ENCODE measurements at places on chromosomes 13 and 19.

DNA sequence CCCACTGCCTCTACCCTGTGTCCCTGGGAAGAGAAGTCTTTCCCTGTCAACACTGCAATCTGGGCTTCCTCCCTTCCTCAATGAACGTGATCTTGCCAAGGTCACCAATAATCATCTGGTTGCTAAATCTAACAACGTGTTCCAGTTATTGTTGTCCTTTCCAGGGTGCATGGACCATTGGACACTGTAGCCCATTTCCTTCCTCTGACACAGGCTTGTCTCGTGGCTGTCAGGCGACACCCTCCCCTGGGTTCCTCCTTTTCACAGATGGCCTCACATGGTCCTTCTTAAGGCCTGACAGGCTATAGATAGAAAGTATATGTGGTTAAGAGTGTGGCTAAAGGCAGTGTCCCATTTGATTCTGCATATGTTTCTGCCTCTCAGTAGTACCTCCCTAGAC, 67.7 kb upstream of the STARD13 start:
- no peak for DNase-seq

DNA sequence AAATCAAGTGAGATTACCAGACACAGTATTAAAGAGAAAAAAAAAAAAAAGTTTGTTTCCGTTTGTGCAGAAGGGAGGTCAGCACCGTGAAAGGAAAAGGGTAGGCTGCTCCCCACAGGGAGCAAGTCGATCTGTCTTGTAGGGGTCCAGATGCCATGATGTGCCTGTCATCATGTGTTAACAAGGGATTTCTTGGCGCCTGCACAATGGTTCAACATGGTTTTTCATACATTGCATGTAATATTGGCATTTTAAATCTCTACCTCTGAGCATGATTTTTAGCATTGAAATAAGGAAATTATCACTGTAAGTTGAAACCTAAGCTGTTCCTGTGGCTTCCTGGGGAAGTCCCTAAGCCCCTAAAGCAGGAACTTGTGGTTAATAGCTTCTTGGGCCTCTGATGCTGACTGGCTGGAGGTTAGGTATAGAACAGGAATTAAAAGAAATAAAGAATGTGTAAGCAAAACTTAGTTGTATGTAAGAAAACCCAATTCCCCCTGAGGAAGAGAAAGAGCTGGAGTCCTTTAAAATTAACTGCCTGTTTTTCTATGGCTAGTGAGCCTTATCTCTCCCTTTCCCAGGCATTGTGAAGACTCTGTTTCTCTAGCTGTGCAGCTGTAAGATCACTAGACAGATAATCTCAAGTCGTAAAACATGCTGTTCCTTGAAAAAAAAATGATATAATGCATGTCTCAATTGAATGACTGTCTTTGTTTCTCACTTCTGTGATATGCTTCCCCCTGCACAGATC, 7.4 kb upstream of the FCGBP start:
- peak; percentile 59 for DNase-seq

DNA sequence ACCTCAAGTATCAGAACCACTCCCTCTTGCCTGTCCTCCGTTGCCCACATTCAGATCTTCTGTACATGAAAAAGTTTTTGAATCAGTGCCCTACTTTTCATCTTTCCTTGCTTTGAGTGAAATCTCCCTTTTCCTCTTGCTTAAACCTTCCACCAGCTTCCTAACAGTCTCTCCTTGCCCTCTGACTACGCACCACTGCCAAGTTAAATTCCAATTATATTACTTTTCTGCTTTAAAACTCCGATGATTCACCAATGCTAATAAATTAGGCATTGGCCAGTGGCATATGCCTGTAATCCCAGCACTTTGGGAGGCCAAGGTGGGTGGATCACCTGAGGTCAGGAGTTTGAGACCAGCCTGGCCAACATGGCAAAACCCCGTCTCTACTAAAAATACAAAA, 30.7 kb upstream of the RFXAP start:
- no peak for DNase-seq

GRCh38 chr13:81395368-81395767, 1054.4 kb upstream of the SPRY2 start:
- no peak for DNase-seq

DNA sequence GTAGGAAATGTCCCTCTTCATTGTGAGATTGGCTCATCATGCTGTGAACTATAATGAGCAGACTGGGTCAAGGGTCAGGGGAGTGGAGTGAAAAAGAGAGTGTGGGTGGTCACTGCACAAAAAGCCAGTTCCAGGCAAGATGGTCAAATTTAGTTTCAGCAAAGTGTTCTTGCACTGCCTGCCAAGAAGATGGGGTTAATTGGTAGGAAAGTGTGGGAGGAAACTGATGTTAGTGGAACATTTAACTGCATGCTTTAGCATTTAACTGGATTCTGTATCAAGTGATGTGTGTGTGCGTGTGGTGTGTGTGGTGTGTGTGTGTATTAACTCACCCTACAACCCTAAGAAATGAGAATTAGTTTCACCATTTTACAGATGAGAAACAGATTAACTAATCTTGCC, 131.6 kb downstream of the COG6 start:
- DNase-seq: no peak

- no peak for DNase-seq
These were observed 614.4 kb downstream of the GPC5 start for GRCh38 chr13:92012787-92013186.

GRCh38 chr19:13078897-13079541, 23.6 kb downstream of the LYL1 start:
- DNase-seq: no peak

DNA sequence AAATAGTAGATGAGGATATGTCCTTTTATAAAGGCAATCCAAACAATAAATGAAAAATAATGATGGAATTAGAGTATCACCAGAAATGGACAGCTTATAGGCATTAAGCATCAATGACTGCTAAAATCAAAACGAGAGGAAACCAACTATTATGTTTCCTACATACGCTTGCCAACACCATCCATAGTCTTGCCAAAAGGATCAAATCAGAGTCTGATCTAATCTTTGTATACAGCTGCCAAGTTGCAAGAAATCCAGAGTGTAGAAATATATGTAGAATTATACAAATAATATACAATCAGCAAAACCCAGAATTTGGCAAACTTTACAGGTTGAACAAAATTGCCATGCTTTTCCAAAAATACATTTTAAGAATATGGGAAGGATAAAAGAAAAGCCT, 1661.6 kb downstream of the SLITRK1 start:
- DNase-seq: no peak

DNA sequence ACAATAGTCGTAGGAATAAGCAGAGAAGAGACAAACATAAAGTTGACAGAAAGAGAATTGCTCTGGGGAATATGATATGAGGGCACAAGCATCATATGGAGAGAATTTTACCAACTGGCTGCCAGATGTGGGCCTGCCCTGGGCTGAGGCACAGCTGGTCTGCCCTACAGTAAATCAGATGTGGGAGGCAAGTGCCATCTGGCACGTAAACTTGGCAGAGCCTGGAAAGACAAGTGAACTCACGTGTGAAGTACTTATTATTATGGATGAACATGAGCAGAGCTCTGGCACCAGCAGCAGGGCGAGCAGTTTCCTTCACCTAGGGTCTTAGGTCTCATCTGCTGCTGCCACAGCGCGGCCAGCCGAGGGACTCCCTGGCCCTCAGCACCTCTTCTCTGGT, 20.6 kb downstream of the PCDH8 start:
- no peak for DNase-seq

- DNase-seq: no peak
These were observed 2.4 kb downstream of the KANK2 start for GRCh38 chr19:11194656-11195558.

DNA sequence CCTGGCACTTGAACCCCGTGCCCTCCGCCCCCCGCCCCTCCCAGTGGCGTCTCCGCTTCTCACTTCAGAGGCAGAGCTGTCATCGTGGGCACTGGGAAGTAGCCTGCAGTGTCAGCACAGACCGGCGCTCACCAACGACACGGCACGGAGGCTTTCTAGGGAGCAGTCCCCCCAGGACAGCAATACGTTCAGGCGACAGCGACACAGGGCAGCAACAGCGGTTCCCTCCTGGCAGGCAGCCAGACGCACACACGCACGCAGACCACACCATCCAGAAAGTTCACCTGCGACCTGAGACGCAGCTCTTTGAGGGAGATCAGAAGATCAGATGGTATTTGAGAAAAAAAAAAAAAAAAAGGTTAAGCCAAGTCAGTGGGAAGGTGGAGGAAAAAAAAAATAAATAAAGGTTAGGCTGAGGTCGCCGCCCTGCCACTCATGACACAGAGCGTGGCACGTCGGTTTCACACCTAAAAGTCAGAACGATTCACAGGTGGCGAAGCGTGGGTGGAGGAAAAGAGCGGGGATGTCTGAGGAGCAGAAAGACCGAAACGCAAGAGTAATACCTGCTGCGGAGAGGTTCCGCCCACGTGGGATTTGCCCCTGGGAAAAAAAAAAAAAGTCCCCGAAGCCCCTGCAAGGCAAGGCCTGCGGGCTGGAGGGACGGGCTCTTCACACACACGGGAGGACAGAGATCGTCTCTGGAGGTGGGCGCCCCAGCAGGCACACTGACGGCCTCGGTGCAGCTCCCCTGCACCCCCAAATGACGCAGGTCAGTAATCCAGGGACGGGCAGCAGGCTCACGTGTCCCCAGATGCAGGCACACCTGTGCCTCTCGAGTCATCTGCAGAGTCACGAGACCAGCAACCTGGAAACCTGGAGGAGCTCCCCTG, 94.5 kb downstream of the GNG7 start:
- DNase-seq: peak; percentile 89

- no peak for DNase-seq
These were observed 111.1 kb upstream of the RNF113B start for GRCh38 chr13:98288211-98288610.

GRCh38 chr19:38736036-38736412, 8.2 kb downstream of the CAPN12 start:
- DNase-seq: peak; percentile 68

- no peak for DNase-seq
These were observed 3.7 kb upstream of the CREB3L3 start for GRCh38 chr19:4149518-4150288.

DNA sequence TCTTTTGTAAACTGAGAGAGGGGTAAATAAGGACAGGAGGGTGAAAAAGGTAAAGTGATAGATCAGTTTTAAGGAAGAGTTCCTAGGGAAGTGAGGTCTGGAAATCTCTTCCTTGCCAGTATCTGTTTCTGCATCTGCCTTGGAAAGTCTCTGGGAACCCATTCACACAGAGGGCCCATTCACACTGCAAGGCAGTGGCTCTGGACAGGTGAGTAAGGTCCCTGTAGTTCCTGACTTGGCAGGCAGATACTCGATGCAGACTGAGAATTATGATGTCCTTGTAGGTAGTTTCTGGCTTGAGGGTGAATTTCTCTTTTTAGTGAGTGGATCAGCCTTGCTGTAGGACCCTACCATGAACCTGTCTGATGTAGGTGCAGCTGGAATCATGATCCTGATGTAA, 293.3 kb downstream of the NALCN start:
- no peak for DNase-seq

- DNase-seq: no peak
These were observed 1597.6 kb downstream of the EFNB2 start for GRCh38 chr13:104937881-104938280.

- peak; percentile 59 for DNase-seq
These were observed 158.2 kb downstream of the NALCN start for GRCh38 chr13:101258071-101258470.

GRCh38 chr19:41484822-41485221, 41.9 kb downstream of the ERICH4 start:
- DNase-seq: no peak

- DNase-seq: no peak
These were observed 64.1 kb downstream of the DOCK9 start for GRCh38 chr13:98913741-98914140.

DNA sequence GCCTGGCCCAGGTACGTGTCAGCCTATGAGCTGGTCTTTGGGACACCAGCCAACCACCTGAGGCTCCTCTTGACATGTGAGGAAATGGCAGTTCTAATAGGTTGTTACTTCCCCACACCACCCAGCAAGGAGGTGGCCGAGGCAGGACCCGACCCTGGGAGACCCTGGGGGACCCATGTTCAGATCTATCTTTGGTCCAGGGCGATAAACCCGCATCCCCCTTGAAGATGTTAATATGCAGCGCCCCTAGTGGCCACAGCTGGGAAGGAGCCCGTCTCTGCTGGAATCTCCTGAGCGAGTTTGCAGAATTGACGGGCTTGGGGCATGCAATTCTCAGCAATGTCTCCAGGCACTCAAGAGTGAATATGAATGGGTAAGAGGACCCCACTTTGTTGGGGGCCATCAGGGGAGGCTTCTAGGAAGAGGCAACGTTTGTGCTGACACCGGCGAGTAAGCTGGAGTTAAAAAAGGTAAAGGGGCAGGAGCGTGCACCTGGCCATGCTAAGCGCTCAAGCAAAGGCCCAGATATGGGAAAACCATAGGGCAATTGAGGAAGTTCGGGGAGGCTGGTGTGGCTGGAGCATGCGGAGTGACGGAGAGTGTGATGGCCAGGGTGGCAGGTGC, 1.5 kb upstream of the MYO1F start:
- peak; percentile 50 for DNase-seq

DNA sequence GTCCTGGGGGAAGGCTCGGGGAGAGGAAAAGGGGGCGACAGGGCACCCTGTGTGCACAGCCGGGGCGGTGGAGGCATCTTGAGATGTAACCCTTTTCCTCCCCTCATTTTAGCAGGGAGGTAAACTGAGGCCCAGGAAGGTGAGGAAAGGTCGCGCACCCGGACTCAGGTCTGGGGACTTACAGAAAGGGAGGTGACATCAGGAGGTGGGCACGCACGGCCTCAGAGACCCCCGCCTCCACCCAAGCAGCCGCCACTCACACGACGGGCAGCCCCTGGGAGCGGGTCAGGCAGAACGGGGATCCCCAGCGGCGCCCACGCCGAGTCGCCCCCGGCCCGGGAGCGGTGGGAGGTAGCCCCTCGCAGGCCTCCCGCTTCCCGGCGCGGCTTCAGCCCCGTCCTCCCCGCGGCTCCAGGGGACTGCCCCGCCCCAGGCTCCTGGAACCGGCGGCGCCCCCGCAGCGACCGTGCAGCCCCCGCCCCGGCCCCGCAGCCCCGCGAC, 477 bp downstream of the PIP5K1C start:
- DNase-seq: no peak

GRCh38 chr19:23525276-23525852, 130.1 kb upstream of the ZNF91 start:
- no peak for DNase-seq

DNA sequence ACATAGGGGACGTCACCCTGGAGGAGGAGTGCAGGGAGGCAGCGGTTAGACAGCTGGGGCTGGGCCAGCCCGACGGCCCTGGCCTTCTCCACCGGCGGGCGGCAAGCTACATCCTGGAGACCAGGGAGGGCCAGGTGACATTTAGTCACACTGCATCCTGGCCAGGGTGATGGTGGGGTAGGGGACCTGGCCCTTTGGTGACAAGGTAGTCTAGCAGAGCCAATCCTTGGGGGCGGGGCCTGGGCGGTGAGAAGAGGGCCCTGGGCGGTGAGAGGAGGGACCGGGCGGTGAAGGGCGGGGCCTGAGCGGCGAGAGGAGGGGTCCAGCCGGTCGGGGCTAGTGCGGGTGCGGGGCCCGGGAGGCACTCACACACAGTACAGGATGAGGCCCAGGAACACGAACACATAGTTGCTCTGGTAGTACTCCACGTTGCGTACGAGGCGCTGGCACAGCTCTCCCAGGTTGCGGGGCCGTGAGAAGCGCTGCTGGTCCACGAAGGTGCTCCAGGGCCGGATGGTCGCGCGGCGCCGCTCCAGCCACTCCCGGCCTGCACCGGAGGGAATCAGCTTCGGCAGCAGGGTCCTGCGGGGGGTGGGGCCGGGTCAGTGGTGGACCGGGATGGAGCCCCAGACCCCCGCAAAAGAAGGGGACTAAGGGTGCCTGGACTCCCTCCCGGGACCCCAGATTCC, 610 bp downstream of the RABAC1 start:
- DNase-seq: peak; percentile 81

- DNase-seq: no peak
These were observed 2.5 kb upstream of the FBXL3 start for GRCh38 chr13:77029436-77029835.

GRCh38 chr13:63297163-63297562, 1881.5 kb upstream of the PCDH20 start:
- DNase-seq: no peak

Data from GM06990 (cell line).